ENCODE measurements at places on chromosomes 12 and 14.
A peak's percentile ranks its signal among the peaks of the same experiment; 100 is the strongest.

DNA sequence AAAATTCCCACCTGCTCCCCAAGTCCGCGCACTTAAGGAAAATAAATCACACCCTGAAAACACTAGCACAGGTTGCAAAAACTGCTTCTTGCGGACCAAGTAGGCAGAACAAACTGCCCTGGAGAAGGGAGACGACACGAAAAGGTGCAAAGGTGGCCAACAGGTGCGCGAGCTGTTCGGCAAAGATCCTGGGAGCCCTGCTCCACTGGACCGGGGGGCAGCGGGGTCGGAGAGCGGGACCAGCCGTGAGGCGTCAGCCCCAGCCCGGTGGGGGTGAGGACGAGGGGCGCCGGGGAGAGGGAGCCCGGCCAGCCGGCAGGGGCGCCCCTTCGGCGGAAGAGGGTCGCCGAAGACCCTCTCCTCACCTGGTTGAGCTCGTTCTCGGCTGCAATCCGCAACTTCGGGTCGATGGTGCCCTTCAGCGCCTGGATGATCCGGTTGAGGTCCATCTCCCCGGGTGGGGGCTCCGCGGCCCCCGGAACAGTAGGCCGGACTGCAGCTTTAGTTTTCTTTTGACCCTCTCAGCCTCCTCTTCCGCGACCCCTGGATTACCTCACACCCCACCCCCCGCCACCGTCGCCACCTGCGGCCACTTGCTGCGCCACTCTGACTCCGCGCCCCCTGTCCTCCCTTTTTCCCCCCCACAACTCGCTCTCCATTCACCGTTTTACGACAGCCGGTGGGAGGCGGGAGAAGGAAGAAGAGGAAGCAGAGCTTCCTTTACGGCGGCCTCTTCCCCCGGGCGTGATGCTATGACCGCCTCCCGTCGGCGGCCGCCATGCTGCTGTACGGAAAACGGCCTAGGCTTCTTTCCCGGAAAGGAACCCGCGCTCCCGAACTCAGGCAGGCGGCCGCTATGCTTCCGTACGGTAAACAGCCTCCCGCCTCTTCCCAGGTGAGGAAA is at the start of gene IPO8:
IPO8 (minus strand) TSS at position 671 of the 904 bp plus-strand sequence; CDS start at position 449, 222 bp downstream.
- DNase-seq: peak; percentile 95

DNA sequence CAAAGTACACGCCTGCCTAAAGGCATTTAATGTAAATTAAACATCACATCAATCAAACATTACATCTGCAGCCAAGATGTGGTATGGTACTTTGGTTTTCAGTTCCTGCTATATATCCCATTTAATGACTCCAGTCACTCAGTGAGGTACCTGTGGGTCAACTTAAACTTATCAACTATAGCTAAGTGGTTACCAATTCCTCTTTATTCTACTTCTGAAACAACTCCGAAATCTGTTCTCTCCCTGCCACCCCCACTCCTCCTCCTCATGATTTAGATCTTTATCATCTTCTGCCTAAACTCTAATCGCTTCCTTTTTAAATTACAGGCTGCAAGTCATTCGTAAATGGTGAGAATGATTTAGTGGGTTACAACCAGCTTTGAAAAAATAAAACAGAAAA is 57.9 kb downstream of the BCL2L14 start:
- DNase-seq: no peak

DNA sequence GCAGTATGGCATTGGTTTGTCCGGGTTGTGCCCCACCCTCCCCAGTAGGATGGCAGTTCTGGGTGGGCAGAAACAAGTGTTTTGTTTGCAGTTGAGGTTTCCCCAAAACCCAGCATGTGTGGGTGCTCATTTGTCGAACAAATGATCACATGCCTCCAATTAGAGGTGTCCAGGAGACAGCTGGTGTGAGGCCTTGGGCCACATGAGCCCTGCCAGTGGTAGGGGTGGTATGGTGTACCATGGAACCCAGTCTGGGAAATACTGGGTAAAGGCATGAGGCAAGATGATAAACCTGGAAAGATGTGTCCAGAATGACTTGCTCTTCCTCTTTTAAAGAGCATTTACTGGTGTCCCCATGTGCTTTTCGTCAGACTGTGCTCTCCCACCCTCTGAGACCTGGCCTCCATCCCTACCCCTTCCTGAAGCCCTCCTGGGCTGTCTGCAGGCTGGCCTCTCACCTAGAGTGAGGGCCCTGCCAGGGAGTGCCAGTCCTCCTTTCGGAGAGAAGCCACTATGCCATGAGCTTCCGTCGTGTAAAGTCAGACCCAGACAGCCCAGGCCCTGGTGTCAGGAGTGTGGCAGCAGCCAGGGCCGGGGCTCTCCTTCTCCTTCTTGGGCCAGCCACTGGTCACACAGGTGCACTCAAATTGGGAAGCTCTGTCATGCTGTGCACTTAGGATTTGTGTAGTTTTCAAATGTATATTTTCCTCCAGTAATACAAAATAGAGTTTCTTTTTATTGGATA is 17.6 kb downstream of the ANKRD9 start:
- no peak for DNase-seq

GRCh38 chr12:112165624-112166023 is 40.3 kb downstream of the TRAFD1 start:
- DNase-seq: no peak

DNA sequence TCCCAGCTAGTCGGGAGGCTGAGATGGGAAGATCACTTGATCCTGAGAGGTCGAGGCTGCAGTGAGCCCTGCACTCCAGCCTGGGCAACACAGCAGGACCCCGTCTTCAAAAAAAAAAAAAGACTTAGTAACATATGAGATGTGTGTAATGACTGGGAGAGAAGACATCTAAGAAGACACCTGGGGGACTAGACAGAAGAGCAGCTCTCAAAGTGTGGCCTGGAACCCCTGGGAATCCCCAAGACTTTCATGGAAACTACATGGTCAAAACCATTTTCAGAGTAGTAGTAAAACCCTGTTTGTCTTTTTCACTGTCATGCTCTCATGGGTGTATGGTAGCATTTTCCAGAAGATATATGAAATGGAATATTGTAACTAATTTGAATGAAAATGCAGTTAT is 45.3 kb downstream of the R3HDM2 start:
- DNase-seq: no peak

DNA sequence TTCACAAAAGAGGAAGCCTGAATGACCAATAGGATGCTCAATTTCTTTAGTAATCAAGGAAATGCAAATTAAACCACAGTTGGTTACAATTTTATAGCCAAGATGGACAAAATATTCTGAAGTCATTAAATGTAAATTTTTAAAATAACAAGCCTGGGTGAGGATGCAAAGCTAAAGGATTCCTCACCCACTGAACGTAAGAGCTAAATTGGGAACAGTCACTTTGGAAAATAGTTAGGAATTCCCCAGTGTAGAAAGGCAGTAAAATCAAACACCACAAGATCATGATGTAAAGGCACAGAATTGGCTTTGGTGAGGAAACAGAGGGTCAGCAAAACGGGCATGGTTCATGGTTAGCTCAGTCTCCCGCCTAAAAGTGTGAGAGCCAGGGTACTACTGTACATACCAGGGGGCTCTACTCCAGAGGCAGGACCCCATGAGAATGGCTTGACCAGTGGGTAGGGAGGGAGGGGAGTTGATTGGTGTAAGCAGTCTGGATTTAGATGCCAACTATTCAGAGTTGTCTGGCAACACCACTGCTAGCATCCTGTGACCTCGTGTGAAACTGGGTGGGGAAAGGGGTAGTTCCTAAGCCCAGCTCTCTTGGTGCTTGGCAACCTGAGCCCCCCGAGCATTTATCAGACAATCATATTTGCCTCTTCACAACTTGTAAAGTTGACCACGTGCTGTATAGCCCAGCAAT is 213.4 kb upstream of the EGLN3 start:
- no peak for DNase-seq

- no peak for DNase-seq
These were observed 72.6 kb downstream of the LRP6 start for GRCh38 chr12:12194206-12194605.

DNA sequence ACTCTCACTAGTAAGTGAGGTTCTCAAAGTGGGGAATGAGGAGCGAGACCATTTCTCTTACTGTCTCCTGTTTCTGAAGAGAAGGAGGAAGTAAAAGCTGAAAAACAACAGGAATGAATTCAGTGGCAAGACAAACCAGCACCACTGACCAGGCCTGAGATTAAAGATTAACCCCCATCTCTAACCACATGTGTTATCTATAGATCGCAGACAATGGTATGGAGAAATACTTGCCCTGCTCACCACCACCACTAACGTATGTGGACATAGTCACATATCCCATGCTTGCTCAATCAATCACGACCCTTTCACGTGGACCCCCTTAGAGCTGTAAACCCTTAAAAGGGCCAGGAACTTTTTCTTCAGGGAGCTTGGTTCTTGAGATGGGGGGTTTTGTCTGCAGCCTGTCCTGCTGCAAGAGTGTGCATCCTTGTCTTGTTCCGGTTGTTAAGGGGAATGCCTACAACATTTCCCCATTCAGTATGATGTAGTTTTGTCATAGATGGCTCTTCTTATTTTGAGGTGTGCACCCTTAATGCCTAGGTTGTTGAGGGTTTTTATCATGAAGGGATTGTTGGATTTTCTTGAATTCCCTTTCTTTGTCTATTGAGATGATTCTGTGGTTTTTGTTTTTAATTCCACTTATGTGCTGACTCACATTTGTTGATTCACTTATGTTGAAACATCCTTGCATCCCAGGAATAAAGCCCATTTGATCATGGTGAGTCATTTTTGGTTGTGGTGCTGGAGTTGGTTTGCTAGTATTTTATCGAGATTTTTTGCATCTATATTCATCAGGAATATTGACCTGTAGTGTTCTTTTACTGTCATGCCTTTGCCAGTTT is 698.8 kb upstream of the LMO3 start:
- no peak for DNase-seq

DNA sequence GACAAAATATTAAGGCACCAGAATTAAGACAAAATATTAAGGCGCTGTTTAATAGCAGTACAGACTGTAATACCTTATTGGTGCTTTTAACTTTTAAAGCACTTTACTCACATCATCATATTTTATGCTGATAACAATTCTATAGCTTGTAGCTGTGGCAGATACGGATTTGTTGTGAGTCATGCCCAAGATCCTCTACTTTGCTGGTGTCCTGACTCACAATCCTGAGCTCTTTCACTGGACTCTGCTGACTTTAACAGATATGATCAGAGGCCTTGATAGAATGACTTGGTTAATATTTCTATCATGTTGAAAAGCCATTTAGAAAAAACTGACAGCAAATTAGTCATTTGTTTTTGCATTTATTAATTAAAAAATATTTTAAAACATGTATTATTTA is 99.0 kb upstream of the PKP2 start:
- DNase-seq: no peak

DNA sequence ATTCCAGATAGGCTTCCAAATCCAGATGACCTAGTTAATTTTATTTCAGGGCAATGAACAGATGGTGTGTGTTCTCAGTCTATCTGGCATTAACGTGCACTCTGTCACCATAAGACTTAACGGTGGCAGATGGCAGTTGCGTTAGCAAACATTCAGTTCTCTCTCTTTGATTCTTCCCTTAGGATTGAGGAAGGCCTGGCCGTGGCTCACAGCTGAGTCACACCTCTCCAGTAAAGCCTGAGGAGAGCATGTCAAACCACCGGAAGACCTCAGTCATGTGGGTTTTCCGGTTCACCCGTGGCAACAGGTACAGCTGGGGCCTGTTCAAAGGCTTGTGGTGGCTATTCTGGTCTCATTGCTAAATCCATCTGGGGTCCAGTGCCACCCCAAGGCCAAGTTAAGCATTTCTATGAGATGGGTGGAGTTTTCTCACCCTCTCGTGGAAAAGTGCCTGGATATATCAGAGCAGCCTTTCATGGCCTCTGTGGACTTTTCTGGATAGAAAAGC is 545.1 kb upstream of the ATP2B1 start:
- DNase-seq: peak; percentile 24

DNA sequence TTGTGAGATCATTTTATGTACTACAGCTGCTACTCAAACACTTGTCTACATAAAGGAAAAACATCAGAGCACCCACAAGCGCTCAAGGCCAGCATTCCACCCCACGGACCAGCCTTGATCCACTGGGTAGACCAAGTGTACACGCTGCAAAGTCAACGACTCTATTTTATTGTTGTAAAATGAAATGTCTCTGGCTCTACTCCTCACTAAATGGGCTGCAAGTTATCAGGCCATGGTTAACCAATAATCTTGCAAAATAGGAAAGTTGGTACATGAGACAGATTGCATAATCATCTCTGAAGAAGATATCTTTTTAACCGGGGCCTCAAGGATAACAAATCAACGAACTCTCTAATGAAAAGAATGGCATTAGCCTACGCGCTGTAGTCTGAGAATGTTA is 69.9 kb upstream of the FOXN3 start:
- no peak for DNase-seq

- DNase-seq: no peak
These were observed 96.5 kb downstream of the KCNA5 start for GRCh38 chr12:5140190-5140589.

GRCh38 chr14:50320283-50320682 is 8.2 kb downstream of the DMAC2L start:
- DNase-seq: no peak

- no peak for DNase-seq
These were observed 61.3 kb upstream of the GPR68 start for GRCh38 chr14:91305650-91306431.

DNA sequence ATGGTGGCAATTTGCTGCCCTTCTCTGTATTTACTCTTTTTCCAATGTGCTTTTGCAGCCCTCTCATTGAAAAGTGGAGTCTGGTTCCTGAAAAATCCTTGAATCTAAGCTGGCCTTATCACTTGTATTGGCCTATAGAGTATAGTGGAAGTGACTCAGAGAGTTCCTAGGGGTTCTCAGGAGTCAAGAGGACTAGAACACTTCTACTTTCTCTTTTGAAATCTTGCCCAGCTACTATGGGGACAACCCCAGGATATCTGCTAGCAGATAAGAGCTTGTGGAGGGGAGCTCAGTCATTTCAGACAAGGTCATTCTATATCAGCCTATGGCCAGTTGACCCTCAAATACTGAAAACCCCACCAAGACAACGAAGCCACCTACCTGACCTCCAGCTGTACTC is 26.7 kb upstream of the WSCD2 start:
- DNase-seq: no peak

DNA sequence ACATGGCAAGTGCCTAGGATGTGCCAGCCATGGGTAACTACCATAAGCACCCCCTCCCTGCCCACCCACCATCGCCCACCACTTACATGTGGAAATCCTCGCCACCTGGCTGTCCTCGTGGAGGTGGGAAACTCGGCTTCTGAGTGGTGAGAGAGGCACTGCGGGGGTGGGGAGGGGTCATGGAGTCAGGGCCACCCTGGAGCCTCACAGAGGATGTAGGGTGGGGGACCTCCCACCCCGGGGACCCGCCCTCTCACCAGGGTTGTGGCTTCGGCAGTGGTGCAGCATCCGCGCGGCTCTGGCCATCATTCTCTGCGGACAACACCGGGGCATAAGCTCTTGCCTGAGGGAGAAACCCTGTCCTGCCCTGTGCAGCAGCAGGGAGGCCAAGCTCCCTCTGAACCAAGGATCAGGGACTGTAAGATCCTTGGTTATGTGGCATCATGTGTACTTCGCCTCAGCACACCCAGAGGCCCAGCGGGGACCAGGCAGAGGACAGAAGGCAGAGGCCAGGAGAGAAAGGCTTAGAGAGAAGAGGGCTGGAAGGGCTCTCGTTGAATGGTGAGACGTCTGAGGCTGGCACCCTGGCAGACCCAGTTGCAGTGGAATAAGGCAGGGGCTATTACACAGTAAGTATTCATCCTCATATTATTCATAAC is 12.8 kb upstream of the ENDOU start:
- DNase-seq: peak; percentile 40

GRCh38 chr14:30921305-30921704 is 46.9 kb downstream of the COCH start:
- DNase-seq: no peak

Measured in SK-N-SH (cell line).